SK-N-SH (cell line): ENCODE measurements at places on chromosomes 5 and 9. TPM values are rescaled to one million over a fixed set of nuclear protein-coding genes. Genes with fewer than 3 reads are reported as not detected.

Gene ARSI
- polyA plus RNA-seq: 0.03 and 0.20 TPM in 2 replicates

Gene FOXD4
- 0.34 and 0.38 TPM in 2 replicates for polyA plus RNA-seq

Gene TRIP13
- polyA plus RNA-seq: 21.2 and 24.1 TPM in 2 replicates

Gene MPDZ
- 20.5 and 27.0 TPM in 2 replicates for polyA plus RNA-seq

Gene DMRTA1
- polyA plus RNA-seq: 0.03 and 0.05 TPM in 2 replicates

Gene ERAP2
- 13.2 and 14.3 TPM in 2 replicates for polyA plus RNA-seq

Gene FBP2
- not detected in 2 replicates for polyA plus RNA-seq

Gene SOHLH1
- polyA plus RNA-seq: not detected in 2 replicates

Gene MSANTD3
- polyA plus RNA-seq: 42.3 and 48.3 TPM in 2 replicates

Gene FAM153A
- polyA plus RNA-seq: not detected in 2 replicates

Gene FST
- 157 and 162 TPM in 2 replicates for polyA plus RNA-seq

Gene STPG3
- polyA plus RNA-seq: not detected in 2 replicates

Gene PNPLA7
- 0.88 and 0.99 TPM in 2 replicates for polyA plus RNA-seq

Gene ANKRD55
- polyA plus RNA-seq: not detected in 2 replicates

Gene ADCY2
- polyA plus RNA-seq: not detected in 2 replicates

Gene DMRT2
- not detected in 2 replicates for polyA plus RNA-seq

Gene TAF11L10
- not detected in 2 replicates for polyA plus RNA-seq

Gene MRRF
- polyA plus RNA-seq: 35.1 and 50.6 TPM in 2 replicates

Gene NSD1
- 6.7 and 9.0 TPM in 2 replicates for polyA plus RNA-seq

Gene GPR150
- polyA plus RNA-seq: 0.06 and 0.07 TPM in 2 replicates

Gene NIPAL4
- 2.3 and 2.6 TPM in 2 replicates for polyA plus RNA-seq

Gene LCN9
- polyA plus RNA-seq: not detected in 2 replicates

Gene NR6A1
- 1.2 and 1.4 TPM in 2 replicates for polyA plus RNA-seq

Gene GPRIN1
- 5.9 and 6.6 TPM in 2 replicates for polyA plus RNA-seq

Gene FOXD4L4
- polyA plus RNA-seq: 0.13 and 0.19 TPM in 2 replicates

Gene SLC4A9
- 0.02 TPM in 1 of 2 replicates, not detected in the other for polyA plus RNA-seq

Gene GPR21
- not detected in 2 replicates for polyA plus RNA-seq

Gene CCL21
- not detected in 2 replicates for polyA plus RNA-seq

Gene ZNF618
- polyA plus RNA-seq: 5.0 and 6.2 TPM in 2 replicates

Gene ENDOG
- polyA plus RNA-seq: 22.2 and 26.6 TPM in 2 replicates

Gene TSLP
- 1.3 and 1.5 TPM in 2 replicates for polyA plus RNA-seq

Gene HTR4
- polyA plus RNA-seq: not detected in 2 replicates

Gene SPINK13
- not detected in 2 replicates for polyA plus RNA-seq

Gene NUDT2
- polyA plus RNA-seq: 47.8 and 65.2 TPM in 2 replicates

Gene PHF24
- polyA plus RNA-seq: not detected in 2 replicates

Gene AQP7
- polyA plus RNA-seq: 0.05 TPM in 1 of 2 replicates, not detected in the other

Gene KCNT1
- polyA plus RNA-seq: 0.08 and 0.26 TPM in 2 replicates

Gene NDOR1
- polyA plus RNA-seq: 7.9 and 8.6 TPM in 2 replicates

Gene CDX1
- 0.23 and 0.26 TPM in 2 replicates for polyA plus RNA-seq

Gene LVRN
- 0.02 and 0.10 TPM in 2 replicates for polyA plus RNA-seq

Gene AMBP
- polyA plus RNA-seq: 0.16 and 0.18 TPM in 2 replicates

Gene PCDHB12
- 1.9 and 2.0 TPM in 2 replicates for polyA plus RNA-seq

Gene TAF1L
- polyA plus RNA-seq: 0.02 TPM in 1 of 2 replicates, not detected in the other

Gene C5orf34
- 2.9 and 3.5 TPM in 2 replicates for polyA plus RNA-seq

Gene P4HA2
- polyA plus RNA-seq: 67.2 and 73.5 TPM in 2 replicates

Gene CCL28
- polyA plus RNA-seq: not detected in 2 replicates

Gene FCN2
- polyA plus RNA-seq: not detected in 2 replicates
